ENCODE measurements at places on chromosomes 13 and 19.

GRCh38 chr13:49097374-49097773, 121.7 kb downstream of the FNDC3A start:
- no peak for DNase-seq

DNA sequence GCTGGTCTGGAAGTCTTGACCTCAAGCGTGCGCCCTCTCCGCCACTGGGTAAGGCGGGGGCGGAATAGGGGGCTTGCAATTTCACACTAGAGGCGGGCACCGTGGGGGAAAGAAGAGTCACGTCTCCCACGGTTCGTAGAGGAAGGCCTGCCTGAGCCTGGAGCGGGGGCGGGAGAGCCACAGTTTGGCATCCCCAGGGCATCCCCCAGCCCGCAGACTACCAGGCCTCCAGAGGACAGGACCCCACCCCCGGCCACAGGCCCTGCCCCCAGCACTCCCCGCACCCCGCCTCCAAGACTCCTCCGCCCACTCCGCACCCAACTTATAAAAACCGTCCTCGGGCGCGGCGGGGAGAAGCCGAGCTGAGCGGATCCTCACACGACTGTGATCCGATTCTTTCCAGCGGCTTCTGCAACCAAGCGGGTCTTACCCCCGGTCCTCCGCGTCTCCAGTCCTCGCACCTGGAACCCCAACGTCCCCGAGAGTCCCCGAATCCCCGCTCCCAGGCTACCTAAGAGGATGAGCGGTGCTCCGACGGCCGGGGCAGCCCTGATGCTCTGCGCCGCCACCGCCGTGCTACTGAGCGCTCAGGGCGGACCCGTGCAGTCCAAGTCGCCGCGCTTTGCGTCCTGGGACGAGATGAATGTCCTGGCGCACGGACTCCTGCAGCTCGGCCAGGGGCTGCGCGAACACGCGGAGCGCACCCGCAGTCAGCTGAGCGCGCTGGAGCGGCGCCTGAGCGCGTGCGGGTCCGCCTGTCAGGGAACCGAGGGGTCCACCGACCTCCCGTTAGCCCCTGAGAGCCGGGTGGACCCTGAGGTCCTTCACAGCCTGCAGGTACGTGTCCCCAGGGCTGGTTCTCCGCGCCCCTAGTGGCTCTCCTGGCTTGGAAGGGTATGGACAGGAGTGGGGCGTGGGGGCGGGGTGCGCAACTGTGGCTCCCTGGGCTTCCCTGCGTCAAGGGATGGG, at the start of gene ANGPTL4:
TSS of gene ANGPTL4 (plus strand) at position 353 of the 969 bp plus-strand sequence. CDS start at position 520, 167 bp downstream.
- DNase-seq = peak; percentile 96

DNA sequence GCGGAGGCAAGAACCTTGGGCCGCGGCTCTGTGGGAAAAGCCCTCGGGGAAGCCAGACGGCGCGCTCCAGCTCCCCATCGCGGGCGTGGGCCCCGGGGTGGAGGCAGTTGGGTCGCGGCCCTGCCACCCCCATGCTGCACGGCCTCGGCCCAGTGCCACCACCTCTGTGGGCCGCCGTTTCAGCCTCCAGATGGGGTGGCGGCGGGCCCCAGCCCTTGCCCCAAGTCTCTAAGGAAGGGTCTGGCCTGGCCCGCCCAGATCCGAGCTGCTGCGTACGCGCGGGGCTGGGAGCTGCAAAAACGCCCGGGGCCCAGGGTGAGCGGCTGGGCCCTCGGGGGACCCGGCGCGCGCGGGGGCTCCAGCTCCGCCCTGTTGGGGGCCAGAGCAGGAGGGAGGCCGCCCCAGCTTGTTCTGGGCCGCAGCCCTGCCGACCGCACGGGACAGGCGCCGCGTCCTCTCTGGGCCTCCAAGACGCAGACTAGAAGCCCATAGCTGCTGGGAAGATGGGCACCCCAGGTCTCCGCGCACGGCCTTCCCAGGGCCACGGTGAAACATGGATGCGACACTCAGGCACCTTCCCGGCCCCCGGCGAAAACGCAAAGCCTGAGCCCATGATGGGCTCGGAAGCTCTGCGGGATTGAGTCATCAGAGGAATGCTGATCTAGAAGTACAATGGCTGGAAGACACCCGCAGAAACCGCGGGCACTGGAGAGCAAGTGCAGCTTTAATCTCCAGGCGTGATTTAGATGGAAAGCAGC, 110.1 kb downstream of the KCTD15 start:
- no peak for DNase-seq

- peak; percentile 95 for DNase-seq
Measured at GRCh38 chr19:16283210-16284061, 41.2 kb upstream of the KLF2 start.

DNA sequence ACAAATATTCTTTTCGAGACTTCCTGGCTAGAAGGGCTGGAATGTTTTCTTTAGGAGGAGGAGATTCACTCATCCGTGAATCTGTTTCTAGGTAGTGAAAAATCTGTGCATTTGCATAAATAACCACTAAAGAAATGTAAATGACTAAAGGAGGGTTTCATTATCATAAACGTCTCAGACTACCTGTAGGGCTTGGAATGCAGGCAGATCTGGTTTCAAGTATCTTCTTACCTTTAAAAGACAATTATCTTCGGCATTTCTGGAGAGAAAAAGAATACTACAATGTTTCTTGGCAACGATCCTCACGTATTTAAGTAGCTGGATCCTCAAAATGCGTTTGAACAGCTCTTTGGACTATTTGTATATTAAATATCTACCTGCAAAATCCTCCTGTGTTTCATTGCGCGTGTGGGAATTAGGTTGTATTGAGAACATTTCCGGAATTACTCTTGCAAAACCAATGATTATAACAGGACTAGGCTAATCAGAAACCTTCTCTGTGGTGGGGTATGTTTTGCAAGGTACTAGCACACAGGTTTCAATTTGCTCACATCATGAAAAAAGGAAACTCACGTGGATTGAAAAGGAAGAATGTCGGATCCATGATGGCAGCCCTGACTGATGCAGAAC, 291.1 kb upstream of the ARGLU1 start:
- DNase-seq = no peak

DNA sequence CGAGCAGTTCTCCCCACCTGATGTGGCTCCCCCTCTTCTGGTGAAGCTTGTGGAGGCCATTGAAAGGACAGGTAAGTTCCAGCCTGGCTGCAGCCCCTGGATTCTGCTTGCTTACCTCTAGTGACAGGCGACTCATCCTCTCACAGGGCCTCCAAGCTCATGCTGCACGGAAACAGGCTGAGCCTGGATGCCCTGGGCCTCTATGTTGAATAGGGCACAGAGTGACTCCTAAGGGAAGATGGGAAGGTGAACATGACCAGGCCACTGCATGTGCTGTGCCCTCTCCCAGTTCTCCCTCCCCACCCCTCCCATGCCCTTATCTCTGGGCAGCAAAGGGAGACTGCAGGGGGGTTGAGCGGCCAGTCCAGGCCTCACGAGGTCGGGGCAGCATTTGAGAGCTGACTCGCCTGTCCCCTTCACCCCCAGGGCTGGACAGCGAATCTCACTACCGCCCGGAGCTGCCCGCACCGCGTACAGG, 7.6 kb downstream of the PIK3R2 start:
- no peak for DNase-seq

DNA sequence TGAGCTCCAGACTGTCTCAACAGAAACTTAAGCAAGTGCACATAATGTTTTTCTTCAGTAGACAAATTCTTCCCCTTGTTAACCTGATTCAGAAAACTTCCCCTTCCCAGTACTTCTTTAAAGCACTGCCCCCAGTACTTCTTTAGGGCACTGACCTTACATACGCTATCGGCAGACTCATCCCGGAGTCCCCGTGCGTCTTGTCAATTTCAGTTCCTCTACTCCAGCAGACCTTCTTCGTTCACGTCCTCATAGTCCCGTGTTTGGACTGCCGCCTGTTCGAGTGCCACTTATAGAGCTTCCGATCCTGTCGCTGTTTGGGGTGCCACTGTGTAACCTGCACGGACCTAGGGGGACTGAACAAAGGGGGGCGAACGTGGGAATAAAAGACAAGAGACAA, 29.0 kb downstream of the ZNF627 start:
- no peak for DNase-seq
